NCI-H446 (cell line): ENCODE measurements at places on chromosomes 7 and 10.

GRCh38 chr7:2475678-2476015, 551 bp downstream of the GRIFIN start:
- no peak for DNase-seq

- DNase-seq = no peak
Measured at GRCh38 chr7:132742189-132742612, 165.9 kb upstream of the PLXNA4 start.

- no peak for DNase-seq
Measured at GRCh38 chr7:77866786-77867536, 68.4 kb downstream of the PHTF2 start.

GRCh38 chr10:31803606-31804351, 124.9 kb downstream of the ARHGAP12 start:
- DNase-seq = no peak

DNA sequence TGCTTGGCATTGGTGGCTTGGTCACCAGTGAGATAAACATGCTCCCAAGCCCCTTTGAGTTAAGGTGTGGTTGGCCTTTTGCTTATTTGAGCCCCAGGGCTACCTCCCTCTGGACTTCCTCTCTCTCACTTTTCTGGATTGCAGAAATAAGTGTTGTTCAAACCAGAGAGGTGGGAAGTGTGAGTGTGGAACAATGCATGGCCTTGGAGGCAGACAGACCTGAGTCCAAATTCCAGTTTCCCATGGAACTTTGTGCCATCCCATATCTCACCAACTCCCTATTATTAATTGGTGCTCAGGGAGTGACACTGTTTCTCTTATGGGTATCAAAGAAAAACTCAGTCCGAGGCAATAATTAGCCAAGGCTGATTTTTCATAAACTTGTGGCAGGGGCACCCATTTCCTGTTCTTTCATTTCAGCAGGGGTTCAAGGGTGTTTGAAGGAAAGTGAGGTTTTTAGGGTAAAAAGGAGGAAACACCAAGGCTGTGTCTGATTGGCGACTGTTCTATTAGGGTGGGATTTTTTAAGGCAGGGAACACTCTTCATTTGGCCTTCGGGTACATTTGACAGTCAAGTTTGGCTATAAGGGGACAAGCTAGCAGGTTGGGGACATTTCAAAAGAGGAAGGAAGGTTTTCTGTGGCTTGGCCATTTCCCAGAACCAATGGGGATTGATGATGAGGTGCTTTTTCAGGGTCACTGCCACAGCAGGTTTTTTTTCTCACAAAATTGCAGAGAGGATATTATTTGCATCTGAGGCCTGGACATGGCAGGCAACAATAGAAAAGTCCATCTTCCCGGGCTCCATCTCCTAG, 148.8 kb upstream of the NPY start:
- DNase-seq = no peak

DNA sequence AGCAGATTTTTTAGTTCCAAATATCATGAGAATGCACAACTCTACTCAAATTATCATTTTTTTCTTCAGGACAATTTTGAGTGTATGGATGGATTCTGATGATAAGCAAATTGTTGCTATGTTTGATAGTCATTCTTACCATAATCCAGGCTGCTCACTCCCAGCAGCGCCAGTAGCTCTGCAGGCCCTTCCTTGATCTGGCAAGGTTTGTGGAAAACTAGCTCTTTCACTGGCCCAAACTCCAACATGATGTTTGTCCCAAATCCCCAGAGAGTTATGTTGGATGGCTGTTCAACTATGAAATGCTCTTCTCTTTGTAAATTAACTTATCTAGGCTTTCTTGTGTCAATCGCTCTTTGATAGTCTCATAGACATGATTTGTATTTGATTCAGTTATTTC, 933.7 kb downstream of the DNAJB9 start:
- no peak for DNase-seq

- DNase-seq = peak; percentile 98
Measured at GRCh38 chr7:20514364-20514763, 101.1 kb upstream of the ABCB5 start.

- no peak for DNase-seq
Measured at GRCh38 chr7:30663414-30663813, 18.8 kb downstream of the CRHR2 start.

DNA sequence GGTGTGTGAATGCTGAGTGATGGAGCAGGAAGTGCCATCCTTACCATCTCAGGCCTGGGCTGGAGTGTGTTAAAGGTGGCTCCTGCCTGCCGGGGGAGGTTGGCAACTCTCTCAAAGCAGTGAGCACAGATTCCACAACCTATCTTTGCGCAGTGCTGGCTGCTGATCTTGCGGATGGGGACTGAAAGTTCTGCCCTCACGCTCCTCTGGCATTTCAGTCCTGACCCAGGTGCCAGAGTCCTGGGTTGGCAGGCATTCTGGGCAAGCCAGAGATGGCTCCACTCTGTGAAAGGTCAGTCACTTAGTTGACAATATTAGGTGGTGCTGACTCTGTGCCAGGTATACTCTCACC, 315.5 kb downstream of the RPS24 start:
- DNase-seq = no peak

GRCh38 chr10:29174389-29174788, 114.5 kb upstream of the LYZL1 start:
- DNase-seq = no peak

DNA sequence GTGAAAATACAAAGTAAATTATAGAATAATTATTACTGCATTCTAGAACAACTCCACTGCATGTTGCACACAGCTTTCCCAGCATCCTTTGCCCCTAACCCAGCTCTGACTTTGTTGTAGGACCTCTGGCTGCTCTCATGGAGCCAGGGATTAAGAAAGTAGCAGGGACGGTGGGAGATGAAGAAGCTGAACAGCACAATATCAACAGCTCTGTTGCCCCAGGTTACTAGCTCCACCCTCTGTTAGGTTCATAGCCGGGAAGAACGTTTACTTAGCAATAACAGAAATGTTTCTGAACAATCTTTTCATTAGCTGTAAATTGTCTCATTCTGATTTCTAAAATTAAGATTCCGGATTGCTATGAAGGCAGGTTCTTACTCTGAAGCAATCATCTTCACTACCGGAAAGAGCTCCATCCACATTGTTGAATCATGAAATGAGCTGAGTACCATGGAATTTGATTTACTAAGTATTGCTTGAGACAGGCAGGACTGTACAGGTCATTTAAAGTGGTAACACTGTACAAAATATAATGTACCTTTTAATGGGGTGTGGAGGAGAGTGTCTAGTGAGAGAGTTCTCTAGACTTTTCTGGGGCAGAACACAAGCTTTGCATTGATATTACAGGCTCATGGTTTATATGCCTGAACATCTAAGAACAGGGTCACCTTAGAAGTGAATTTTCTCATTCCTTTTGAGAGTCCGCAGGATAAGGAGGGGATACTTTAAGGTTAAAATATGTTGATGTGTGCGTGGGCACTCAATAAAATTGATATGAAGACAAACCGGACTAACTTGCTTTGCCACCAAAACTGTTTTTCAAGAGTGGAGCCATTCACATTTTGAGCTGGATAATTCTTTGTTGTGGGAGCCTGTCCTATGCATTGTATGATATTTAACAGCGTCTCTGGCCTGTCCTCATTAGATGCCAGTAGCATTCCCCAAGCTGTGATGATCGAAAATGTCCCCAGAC, 20.8 kb upstream of the RAB18 start:
- DNase-seq = no peak

GRCh38 chr7:157016024-157016351, 5.5 kb upstream of the MNX1 start:
- DNase-seq = no peak

DNA sequence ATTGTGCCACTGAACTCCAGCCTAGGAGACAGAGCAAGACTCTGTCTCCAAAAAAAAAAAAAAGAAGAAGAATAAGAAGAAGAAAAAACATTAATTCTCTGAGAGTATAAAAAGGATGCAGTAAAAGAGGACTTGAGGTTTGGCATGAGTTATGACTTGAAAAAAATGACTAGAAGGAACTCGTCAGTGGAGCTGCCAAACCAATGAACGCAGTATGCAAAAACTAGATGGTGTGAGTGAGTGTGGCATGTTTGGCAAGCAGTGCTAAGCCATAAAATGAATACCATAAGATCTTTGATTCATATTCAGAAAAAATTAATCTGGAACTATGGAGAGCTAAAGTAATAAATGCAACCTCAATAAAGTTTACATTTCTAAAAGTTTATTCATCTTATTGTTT, 68.6 kb upstream of the MEOX2 start:
- no peak for DNase-seq

DNA sequence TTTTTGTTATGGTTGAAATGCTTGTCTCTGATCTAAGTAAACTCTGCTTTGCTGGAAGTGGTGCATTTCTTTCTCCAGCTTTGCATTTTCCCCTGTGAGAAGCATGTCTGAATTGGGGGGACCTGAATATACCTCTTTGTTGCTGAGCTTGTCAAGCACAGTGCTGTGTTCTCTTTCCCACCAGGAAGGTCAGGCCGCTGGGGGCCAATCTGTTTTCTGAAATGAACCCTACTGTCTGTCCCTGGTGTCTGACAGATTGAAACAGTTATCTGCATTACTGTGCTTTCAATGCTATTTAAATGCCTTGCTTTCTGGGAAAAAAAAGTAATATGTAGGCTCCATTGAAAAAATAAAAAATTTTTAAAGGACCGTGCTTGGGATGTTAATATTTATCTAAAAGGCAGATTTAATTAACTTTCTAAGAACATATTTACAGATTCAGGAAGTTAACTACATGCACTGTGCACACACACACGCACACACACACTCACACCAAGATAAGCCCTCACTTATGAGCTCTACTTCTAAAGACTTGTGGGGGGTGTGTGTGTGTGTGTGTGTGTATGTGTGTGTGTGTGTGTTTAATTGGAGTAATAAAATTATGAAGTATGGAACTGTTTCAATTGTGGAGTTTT, 127.0 kb upstream of the FZD1 start:
- no peak for DNase-seq

DNA sequence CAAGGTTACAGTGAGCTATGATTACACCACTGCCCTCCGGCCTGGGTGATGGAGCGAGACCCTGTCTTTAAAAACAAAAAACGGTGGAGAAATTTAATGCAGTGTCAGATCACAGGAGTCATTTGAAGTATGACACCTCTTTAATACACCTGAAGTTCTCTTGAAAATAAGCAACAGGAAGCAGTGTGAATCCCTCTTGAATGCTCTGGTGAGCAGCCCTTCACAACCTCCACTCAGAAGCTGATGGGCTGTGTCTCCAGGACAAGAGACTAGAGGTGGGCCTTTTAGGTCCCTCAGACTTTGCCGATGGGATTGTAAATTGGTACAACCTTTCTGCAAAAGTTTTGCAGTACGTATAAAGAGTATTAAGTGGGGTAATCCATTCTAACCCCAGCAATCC, 50.1 kb downstream of the CYP26A1 start:
- no peak for DNase-seq

DNA sequence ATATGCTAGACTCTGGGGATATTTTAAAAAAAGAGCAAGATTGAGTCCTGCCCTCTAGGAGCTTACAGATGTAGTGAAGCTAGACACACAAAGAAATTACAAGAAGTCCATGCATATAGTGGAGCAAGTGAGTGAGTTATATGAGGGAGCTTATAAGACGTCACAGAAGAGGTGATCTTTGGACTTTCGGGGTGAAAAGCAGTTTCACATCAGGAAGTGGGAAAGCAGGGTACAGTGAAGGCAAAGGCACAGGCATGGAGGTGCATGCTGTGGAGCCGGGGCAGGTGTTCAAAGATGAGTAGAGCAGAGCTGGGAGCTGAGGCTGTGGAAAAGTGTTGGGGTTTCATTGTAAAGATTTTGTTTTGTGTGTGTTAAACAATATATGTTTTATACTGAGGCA, 38.5 kb upstream of the EXOC6 start:
- DNase-seq = no peak

GRCh38 chr7:90345595-90346335, 751 bp upstream of the GTPBP10 start:
- DNase-seq = no peak

- DNase-seq = no peak
Measured at GRCh38 chr7:106420736-106421135, 136.0 kb upstream of the NAMPT start.

GRCh38 chr7:44498230-44498954, 7.9 kb upstream of the NUDCD3 start:
- DNase-seq = no peak

- no peak for DNase-seq
Measured at GRCh38 chr10:70031215-70031614, 21.4 kb upstream of the MACROH2A2 start.

GRCh38 chr10:121437596-121437995, 160.6 kb downstream of the FGFR2 start:
- peak; percentile 56 for DNase-seq

GRCh38 chr10:114539623-114540022, 118.5 kb downstream of the ABLIM1 start:
- DNase-seq = no peak

DNA sequence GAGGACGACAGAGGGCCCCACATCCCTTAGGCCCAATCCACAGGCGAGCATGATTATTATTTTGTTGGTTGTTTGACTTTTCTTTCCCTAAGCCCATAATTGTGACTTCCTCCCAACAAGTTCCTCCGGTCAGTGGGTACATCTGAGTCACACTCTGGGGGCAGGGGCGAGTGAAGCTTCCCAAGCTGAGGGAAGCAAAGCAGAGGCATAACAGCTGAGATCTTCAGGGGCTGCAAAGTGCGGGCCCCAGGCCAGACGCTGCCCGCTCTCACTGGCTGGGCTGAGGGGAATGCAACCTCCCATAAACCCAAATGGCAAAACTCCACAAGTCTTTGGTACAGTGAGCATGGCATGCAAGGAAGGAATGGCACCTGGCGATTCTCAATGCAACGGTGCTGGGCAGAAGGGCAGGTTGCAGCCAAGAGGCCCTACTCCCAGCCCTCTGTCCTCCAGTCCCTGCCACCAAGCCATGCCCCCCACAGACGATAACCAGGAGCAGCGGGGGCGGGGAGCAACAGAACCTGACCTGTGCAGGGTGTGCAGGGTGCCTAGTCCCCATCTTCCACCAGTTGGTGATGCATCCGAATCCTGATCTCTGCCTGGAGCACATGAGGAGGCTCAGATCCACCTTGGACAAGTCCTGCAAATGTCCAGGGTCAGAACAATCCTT, 25.3 kb downstream of the TNS3 start:
- no peak for DNase-seq

- DNase-seq = no peak
Measured at GRCh38 chr10:101405001-101405400, 51.0 kb downstream of the BTRC start.

- no peak for DNase-seq
Measured at GRCh38 chr10:26524161-26524896, 86.2 kb downstream of the APBB1IP start.

DNA sequence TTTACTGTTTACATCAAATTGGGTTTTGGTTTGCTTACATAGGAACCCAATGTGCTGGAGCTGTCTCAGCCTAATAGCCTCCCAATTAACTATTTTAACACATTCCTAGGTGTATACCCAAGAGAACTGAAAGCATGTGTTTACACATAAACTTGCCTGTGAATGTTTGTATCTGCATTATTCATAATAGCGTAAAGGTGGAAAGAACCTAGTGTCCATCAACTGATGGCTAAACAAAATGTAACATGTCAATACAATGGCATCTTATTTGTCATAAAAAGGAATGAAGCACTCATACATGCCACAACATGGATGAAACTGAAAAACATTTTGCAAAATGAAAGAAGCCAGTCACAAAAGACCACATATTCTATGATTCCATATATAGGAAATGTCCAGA, 160.6 kb upstream of the EEPD1 start:
- DNase-seq = no peak
